ENCODE measurements at places on chromosomes 11 and 22.

DNA sequence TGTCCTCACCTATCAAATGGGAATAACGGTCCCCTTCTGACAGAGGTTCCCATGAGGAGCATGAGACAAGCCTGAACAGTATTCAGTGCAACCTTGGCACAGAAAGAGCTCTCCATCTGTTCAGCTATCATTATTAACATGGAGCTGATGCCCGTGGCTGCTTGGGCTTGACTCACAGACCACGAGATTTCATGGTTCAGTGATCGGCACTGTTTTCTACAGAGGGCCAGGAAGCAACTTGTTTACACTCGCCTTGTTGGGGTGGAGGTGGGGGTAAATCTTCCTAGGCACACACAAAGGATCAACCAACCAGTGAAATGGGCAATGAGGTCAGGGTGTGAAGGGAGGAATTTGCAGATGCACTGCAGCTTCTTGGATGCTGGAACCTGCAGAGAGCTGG is 88.2 kb downstream of the CWC15 start:
- DNase-seq: no peak

GRCh38 chr11:31834237-31834636 is 23.1 kb upstream of the PAX6 start:
- no peak for DNase-seq

GRCh38 chr22:22787786-22788459 is 99.7 kb upstream of the IGLL5 start:
- no peak for DNase-seq

DNA sequence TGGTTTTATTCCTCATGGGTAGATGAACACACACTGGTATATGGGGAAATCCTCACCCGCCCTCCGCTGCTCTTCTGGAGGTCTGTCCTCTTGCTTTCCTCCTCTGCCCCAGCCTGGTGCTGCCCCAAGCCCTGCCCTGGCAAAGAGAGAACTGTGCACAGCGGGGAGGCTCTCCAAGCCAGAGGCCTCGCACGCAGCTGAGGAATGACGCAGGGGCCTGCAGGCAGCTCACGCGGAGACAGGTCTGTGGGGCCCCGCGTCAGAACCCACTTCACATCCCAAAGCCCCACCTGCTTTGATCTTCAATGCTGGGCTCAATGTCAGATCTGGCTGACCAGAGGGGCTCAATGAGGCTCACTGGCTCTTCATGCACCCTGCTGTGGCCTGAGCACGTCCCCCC is 10.0 kb downstream of the GATD1 start:
- no peak for DNase-seq

DNA sequence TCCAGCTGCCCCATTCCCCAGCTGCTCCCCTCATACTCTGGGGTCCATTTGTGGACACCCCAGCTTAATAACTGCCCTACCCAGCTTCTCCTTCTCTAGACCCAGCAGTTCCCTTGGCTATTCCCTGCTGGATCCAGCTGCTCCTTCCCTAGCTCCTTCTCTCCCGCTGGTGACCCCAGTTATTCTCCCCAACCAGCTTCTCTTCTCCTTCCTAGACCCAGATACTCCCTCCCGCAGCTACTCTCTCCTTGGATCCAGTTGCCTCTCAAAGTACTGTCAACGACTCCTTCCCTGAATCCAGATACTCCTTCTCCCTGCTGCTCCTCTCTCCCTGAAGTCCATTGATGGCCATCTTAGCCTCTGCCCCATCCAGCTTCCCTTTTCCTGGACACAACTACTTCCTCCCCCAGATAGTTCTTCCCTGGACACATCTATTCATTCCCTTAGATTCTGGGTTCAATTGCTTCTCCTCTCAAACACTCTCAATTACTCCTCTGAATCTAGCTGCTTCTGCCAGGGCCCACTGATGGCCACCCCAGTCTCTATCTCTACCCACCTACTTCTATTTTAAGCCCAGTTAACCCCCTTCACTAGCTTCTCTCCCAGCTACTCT is 11.6 kb downstream of the SELENOM start:
- DNase-seq: no peak

Data from activated naive CD4-positive, alpha-beta T cell (primary cell).